Activated naive CD4-positive, alpha-beta T cell treated with anti-CD3 and anti-CD28 coated beads, Interleukin-2, amount 50 U/mL, for 72 hours (primary cell): ENCODE measurements at places on chromosomes 5 and 9. TPM values are rescaled to one million over a fixed set of nuclear protein-coding genes. Genes with fewer than 3 reads are reported as not detected.

The DND1 gene
- 3.4 TPM for total RNA-seq

The NDUFA8 gene
- 58.2 TPM for total RNA-seq

The SHISAL2B gene
- total RNA-seq = not detected

The BAAT gene
- not detected for total RNA-seq

The AFF4 gene
- 31.6 TPM for total RNA-seq

The ZNF366 gene
- total RNA-seq = not detected

The PFN3 gene
- total RNA-seq = not detected

The LCP2 gene
- total RNA-seq = 194 TPM

The GMCL2 gene
- total RNA-seq = not detected
